ENCODE measurements at places on chromosomes 11 and 22.

- no peak for DNase-seq
Observed at GRCh38 chr22:20093418-20094196, 13.6 kb downstream of the DGCR8 start.

GRCh38 chr11:77851503-77851902 is 30.6 kb downstream of the AAMDC start:
- no peak for DNase-seq

DNA sequence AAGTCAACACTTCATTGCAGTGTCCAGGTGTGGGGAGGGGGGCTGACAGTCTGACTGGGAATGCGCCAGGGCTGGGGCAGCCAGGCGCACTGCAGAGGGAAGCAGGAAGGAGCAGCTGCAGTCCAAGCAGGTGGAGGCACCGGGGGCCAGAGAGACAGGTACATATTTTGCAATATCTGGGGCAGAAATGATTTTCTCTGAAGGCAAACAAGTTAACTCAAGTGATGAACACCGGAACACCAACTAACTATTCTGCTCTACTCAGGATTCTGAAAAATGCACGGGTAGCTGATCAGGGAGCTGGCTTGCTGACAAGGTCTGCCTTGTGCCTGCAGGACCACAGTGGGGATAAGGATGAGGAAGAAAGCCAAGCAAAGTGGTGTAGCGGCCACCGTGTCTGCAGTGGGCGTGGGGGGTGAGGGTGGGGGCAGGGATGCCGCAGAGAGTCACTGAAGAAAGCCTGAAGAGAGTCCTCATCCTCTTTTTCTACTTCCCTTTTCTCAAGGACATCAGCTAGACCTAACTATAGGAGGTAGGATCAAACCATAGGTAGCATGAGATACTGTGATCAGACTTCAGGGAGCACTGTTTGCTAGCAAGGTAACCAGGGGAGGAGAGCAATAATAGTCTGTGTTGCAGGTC is 83.4 kb downstream of the SCN3B start:
- no peak for DNase-seq

DNA sequence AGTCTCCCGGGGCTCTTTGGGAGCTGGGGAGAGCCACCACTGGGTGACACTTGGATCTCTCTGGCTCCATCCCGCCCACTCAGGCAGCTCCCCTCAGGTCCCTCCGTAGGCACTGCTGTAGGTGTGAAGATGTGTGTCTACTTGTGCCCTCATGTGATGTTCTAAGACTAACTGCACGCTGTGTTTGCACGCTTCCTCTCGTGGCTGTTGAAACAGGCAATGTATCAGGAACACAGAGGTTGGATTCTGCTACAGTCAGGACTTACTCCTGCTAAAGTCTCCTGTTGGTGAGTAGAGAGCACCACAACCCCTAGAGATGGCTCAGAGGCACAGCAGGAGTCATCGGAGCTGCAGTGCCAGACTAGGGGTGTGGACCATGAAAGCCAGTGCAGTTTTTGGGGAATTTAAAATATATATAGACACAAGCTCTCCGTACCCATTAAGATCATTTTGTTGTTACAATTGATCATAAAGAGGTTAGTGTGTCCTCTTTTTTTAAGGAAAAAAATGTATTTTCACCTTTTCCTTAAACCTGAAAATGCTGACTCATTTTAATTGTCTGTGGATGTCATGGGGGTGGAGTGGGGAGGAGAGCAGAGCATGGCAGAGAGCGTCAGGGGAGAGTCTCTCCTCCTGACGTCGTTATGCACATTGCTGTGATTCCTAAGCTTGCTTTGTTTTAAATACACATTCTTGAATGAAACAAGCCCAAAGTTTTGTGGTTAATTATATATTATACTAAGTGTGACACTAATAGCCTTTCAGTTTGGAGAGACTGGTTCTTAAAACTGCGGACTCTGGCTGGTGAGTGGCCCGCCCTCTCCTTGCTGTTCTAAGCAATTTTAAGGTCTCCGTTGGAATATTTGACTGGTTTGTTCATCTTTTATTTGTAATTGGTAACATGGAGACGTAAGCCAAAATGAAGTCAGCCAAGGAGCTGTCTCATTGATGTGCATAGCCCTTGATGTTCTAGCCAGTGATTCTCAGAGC is 16.2 kb upstream of the CTTN start:
- peak; percentile 87 for DNase-seq

GRCh38 chr11:2612884-2613571 is 86.8 kb downstream of the KCNQ1OT1 start:
- DNase-seq, result no peak

DNA sequence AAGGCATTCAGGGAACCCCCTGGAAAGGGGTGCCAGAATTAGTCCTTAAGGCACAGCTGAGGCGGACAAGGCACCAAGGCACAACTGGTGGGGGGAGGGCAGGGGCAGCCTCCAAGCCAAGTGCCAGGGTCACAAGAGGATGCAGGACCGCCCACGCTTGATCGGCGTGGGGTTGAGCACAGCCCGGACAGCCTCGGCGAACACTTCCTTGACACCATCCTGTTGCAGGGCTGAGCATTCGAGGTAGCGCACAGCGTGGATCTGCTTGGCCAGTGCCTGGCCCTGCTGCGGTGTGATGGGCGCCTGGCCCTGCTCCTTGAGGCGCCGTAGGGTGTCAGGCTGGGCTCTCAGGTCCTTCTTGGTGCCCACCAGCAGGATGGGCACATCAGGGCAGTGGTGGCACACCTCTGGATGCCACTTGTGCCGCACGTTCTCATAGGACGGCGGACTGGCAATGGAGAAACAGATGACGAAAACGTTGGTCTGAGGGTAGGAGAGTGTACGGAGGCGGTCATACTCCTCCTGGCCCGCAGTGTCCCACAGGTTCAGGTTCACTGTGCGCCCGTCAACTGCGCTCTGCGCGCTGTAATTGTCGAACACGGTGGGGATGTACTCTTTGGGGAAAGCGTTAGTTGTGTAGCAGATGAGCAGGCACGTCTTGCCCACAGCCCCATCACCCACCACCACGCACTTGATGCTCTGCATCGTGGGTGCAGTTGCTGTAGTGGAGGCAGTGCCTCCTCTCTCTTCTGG is 13.1 kb downstream of the RHOG start:
- no peak for DNase-seq

- DNase-seq, result peak; percentile 65
Observed at GRCh38 chr22:29225422-29226090, 19.9 kb downstream of the EMID1 start.

GRCh38 chr11:130760515-130761125 is 155.7 kb downstream of the SNX19 start:
- DNase-seq, result no peak

GRCh38 chr22:41286639-41287091 is 678 bp upstream of the RANGAP1 start:
- no peak for DNase-seq

DNA sequence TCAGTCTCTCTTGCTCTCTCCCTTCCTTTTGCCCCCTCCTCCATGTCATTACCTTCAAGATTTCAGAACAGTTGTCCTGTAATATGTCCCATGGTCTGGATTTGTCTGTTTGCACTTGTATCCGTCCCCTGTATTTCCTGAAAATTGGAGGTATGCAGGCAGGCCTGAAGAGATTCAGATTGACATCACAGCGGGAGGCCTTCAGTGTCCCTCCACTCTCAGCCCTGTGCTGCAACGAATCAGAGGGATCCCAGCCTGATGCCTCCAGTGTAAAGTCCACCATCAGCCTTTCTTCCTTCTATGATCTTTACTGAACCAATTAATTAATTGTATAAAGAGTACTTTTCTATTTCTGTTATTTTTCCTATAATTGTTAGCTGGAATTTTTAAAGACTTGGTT is 57.3 kb downstream of the ELMOD1 start:
- no peak for DNase-seq

- DNase-seq, result no peak
Observed at GRCh38 chr22:26558248-26558895, 31.6 kb downstream of the TPST2 start.

GRCh38 chr11:94031625-94032024 is 10.5 kb downstream of the HEPHL1 start:
- DNase-seq, result no peak

- no peak for DNase-seq
Observed at GRCh38 chr22:35399114-35399677, 744 bp upstream of the MCM5 start.

DNA sequence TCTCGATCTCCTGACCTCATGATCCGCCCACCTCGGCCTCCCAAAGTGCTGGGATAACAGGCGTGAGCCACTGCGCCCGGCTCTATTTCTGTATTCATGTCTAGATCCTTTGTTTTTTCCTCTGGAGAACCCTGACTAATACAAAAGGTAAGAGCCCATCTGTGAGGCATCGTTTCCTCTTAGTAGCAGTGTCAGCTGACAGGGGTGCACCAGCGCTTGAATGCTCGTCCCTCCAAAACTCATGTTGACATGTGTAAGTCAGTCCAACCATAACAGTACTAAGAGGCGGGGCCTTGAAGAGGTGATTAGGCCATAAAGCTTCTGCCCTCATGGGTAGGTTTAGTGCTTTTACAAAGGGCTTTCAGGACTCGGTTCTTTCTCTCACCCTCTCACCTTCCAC is 470.1 kb upstream of the B3GAT1 start:
- DNase-seq, result no peak

GRCh38 chr11:59272771-59273372 is 60.1 kb upstream of the MPEG1 start:
- no peak for DNase-seq

- no peak for DNase-seq
Observed at GRCh38 chr11:95727111-95727510, 62.5 kb downstream of the FAM76B start.

GRCh38 chr11:94185416-94186084 is 56.9 kb downstream of the PANX1 start:
- DNase-seq, result no peak

GRCh38 chr11:58505849-58506248 is 2.1 kb downstream of the OR5B21 start:
- no peak for DNase-seq

- DNase-seq, result no peak
Observed at GRCh38 chr11:109704432-109704831, 282.4 kb downstream of the C11orf87 start.

DNA sequence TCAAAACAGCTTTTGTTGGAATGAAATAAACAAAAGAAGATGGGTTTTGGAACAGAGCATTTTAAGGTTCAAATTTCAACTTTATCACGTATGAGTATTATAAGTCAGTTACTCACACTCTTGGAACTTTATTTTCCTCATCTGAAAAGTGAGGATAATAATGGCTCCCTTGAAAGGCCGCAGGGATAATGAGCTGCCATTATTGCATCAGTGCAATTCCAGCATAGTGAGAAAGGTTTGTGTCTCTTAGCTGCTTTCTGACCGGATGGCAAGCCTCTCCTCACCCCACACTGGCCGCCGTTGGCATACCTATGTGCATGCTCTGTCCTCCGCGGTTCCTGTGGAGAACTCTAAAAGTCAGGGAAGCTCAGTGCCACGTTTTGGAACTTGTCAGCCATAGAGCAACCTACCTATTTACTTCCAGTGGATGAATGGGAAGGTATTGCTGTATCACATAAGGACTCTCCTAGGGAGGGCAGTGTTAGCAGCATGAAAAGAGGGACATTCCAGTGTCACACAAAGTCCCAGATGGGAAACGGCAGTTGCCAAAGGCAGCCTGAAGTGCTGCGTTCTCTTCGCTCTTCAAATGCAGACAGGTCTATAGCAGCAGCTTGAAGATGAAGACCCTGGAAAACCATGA is 368.9 kb downstream of the NTM start:
- no peak for DNase-seq

DNA sequence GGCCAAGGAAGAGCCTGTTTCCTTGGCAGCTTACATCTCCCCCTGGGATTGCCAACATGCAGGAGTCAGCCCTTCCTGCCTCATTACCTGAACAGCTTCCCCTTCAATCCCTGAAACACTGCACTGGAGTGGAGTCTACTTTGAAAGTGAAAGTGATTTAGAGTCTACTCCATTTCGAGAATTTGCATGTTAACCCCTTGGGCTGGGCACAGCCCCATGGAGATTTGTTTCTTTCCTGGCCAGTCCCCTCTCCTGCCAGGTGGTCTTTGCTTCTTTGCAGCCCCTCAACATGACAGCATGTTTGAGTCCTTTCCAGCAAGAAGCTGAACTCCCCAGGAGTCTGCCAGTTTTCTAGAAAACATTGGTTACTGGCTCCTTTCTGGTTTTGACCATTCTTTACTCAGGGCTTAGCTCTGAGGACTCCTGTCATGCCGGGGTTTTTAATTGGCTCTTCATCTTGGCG is 59.9 kb downstream of the TRAF6 start:
- no peak for DNase-seq

All from AG08396 (cell line).